Stimulated activated CD4-positive, alpha-beta T cell treated with anti-CD3 and anti-CD28 coated beads, Interleukin-12 subunit alpha, Interleukin-12 subunit beta, amount 100 ng/mL, for 24 hours (primary cell): ENCODE measurements at places on chromosomes 2 and 18.
A peak's percentile ranks its signal among the peaks of the same experiment; 100 is the strongest.

- no peak for DNase-seq
Observed at GRCh38 chr2:74441170-74441689, 507 bp downstream of the RTKN start.

- no peak for DNase-seq
Observed at GRCh38 chr2:200669308-200669707, 83.5 kb downstream of the AOX1 start.

GRCh38 chr2:227871375-227871791 is at the start of gene DAW1:
TSS of gene DAW1 (plus strand) at chr2:227871631. CDS start at chr2:227871690, 59 bp downstream.
- DNase-seq, result peak; percentile 35

GRCh38 chr2:143355870-143356269 is 226.7 kb downstream of the ARHGAP15 start:
- DNase-seq, result no peak

DNA sequence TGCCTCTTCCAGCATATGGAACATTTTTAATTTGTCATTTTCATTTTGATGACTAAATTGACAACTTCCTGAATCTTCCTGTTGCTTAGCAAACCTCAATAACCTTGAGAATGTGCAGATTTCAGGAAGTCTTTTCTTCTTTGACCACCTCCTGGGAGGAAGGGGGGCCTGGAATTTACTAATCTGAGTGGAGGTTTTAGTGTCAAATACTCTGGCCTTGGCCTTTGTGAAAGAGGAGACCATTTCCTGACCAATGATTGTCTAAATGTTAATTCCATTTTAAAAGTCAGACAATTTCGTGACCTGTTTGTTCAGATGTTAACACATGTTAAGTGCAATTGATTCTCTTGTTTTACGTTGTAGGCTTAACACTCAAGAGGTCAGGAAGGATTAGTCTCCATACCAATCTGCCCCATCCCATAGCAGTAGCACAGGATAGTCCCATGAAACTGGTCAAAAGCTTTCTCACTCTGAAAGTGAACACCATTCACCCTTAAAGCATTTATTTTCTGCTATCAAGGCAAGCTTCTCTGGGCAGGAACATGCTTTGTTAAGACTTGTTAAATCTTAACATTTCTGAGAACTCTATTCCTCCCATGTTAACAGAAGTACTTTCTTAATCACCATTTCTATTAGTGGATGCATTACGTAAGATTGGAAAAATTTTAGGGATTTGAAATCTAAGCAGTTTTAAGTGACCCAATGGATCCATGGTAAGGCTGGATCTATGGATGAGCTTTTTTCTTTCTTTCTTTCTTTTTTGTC is 219.6 kb downstream of the RND3 start:
- no peak for DNase-seq
